Pons (tissue), 1 donor: ENCODE measurements at places on chromosomes 5 and 9.

DNA sequence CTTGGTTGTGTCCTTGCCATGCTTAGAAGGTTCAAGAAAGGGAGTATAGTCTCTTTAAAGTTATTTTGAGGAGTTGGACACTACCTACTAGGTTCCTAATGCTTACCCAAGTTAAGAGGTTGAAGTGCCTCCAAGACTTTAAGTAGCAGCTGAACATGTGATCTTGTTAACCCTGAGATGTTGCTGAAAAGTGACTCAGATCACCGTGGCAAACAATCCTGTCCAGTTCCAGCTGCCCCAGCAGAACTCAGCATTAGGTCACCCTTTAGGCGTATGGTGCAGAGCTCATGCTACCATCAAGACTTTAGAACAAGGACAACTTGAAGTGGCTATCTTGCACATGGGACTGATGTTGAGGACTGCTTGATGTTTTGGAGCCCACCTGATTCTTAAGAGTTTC lies 22.5 kb downstream of the ZNF462 start:
- DNase-seq, result no peak

GRCh38 chr5:73922224-73922623 lies 296.2 kb downstream of the ARHGEF28 start:
- DNase-seq, result no peak

GRCh38 chr9:36008774-36009300 lies 27.9 kb upstream of the RECK start:
- DNase-seq, result peak; percentile 31

DNA sequence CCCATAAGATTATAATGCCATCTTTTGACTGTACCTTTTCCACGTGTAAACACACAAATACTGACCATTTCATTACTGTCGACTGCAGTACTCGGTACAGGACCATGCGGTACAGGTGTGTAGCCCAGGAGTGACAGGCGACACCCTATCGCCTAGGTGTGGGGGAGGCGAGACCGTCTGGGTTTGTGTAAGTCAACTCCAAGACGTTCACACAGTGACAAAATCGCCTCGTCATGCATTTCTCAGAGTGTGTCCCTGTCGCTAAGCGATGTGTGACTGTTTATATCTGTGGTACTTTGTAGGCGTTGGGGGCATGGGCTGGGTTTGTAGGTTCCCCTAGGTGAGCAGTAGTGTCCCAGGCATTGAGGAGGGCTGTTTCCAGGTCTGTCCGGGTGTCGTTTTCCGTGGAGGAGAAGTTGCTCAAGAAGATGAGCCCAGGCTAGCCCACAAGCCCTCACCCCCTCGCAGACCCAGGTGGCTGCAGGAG lies 20.3 kb downstream of the NEK6 start:
- DNase-seq, result no peak

DNA sequence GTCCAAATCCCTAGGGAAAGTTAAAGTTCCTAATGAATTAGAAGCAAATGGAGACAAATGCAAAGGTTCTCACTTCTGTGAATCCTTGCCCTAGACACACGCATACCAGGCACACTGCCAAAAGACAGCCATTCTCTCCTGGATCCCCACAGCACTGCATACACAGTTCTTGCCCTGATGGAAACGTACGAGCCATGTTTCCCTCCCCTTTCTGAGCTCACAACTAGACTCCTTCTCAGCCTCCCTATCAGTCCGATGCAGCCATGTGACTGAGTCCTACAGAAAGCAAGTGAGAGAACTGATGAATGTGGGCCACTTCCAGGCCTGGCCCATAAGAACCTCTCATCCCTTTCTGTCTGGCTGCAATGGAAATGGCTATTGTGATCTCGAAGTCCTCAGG lies 92.0 kb downstream of the ZNF608 start:
- no peak for DNase-seq

GRCh38 chr9:4553951-4554381 lies 63.7 kb downstream of the SLC1A1 start:
- DNase-seq, result no peak
